ENCODE measurements at places on chromosomes 2 and 18.

- DNase-seq, result no peak
Measured at GRCh38 chr2:160014227-160014626, 48.2 kb downstream of the PLA2R1 start.

DNA sequence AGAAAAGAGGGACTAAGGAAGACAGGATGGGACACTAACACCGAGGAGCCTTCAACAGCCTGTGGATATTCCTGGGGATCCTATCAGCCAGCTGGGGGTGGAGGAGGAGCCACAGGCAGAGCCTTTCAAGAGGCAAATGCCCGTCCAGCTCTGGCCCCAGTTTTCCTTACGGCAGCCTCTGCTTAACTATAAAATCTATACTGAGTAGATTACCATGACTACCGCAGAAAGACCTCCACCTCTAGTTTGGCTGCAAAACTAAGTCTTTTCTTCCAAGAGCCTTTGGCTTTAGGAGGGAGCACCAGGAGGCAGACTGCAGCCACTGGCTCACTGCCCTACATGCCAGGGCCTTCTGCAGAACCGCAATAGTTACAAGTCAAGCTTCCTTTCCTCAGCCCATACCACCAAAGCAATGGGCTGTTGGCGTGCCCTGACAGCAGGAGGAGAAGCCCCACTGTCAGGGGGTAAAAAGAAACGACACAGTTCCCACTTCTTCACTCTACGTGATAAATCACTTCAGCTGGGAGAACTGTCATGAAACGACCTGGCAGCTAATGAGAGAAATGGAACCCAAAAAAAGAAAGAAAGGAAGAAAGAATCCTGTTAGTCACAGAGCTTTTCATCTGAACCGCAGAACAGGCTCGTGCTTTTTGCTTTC lies 25.1 kb upstream of the CREB1 start:
- no peak for DNase-seq

GRCh38 chr18:10269261-10269660 lies 185.2 kb upstream of the APCDD1 start:
- no peak for DNase-seq

DNA sequence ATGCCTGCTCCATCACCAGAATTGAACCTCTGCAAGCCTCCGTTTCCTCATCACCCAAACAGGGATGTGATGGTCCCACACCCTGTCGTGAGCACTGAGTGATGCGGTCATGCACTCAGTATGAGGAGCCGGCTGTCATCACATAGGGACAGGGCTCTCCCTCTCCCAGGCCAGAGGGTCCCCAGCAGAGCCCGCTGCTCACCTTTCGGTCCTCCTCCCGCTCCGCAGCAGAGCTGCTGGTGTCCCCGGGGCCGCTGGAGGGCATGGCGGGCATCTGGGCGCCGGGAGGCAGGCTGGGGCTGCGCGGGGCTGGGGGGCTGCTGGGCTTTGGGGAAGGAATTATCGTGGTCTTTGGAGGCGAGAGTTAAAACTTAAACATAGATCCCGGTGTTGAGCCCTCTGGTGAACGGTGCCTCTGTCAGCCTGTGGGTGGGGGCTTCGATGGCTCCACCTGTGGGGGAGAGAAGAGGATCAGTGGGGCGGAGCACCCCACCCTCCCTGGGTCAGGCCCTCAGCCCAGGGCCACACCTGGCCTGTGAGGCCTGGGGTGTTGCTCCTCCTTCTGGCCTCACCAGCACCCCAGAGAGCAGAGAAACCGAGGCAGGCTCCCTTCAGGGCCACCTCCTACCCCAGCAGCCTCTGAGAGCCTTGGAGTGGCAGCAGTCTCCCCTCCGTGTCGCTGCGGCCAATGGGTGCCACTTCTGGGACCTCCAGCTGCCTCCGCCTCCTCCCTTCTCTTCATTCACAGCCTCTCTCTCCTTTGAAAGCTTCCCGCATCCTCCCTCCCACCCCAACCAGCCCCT lies 27.8 kb downstream of the DNMT3A start:
- DNase-seq, result no peak

- no peak for DNase-seq
Measured at GRCh38 chr2:62046141-62046540, 140.7 kb downstream of the COMMD1 start.

- DNase-seq, result no peak
Measured at GRCh38 chr2:38740851-38741731, 10.1 kb downstream of the SRSF7 start.

GRCh38 chr2:174572556-174572955 lies 25.0 kb downstream of the WIPF1 start:
- DNase-seq, result no peak

- DNase-seq, result no peak
Measured at GRCh38 chr2:173415431-173416381, 61.0 kb downstream of the CDCA7 start.
